ENCODE measurements at places on chromosomes 4 and X. TPM values are rescaled to one million over a fixed set of nuclear protein-coding genes. Genes with fewer than 3 reads are reported as not detected.

The PRRG3 gene
- total RNA-seq, result 2.0 TPM

The SMIM9 gene
- not detected for total RNA-seq

The CD38 gene
- 0.68 TPM for total RNA-seq

The ATP1B4 gene
- 0.35 TPM for total RNA-seq

The PABPC5 gene
- 0.39 TPM for total RNA-seq

The GABRG1 gene
- not detected for total RNA-seq

The BEND4 gene
- 0.19 TPM for total RNA-seq

The POU3F4 gene
- not detected for total RNA-seq

DNA sequence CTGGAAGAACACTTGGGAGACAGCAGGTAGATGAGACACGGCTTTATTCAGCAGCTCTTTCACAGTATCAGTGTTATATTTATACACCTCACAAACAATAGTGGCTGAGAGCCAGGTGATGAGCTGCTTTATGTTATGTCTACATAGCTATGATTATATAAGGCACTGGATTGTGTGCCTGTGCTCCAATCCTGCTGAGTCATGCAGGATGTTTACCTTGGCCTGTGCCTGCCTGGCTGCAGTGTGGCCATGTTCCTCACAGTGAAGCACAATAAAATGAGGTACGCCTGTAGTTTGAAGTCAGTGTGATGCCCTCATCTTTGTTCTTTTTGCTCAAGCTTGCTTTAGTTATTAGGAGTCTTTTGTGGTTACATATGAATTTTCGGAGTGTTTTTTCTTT, 31.3 kb downstream of the CXCL13 start:
- DNase-seq, result no peak

GRCh38 chrX:131067216-131067615, 9.1 kb downstream of the ARHGAP36 start:
- no peak for DNase-seq

DNA sequence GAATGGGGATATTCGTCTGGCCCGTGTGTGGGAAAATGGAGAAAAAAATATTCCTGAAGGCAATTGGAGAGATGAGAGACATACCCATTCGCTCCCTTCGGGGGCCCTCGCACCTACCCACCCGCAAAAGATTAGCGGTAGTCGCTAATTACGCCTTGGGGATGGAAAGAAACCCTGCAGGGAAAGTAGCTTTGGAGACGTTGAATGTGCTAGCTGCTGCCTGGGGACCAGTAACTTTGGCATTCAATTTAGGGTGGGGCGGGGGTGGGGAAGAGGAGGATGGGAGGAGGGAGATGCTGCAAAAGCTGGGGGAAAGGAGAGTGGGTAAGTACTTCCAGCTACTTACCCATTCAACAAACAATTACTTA, 407 bp upstream of the ZC4H2 start:
- DNase-seq, result no peak

DNA sequence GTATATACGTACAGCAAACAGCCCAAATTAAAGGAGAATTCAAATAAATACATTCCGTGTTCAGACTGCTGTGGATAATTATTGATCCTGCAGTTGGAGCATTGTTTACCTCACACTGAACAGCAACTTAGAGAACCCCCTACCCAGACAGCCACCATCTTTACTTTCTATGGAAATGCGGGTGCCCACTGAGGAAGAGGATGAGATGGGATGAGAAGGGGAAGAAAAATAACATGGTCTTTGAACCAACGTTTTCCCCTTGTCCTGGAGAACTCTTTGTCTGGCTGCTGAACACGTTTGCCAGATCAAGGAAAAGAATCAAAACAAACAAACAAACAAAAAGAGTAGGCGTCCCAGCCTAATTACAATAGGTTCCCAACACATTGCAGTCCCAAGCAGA, 1.5 kb downstream of the TSPAN5 start:
- no peak for DNase-seq

DNA sequence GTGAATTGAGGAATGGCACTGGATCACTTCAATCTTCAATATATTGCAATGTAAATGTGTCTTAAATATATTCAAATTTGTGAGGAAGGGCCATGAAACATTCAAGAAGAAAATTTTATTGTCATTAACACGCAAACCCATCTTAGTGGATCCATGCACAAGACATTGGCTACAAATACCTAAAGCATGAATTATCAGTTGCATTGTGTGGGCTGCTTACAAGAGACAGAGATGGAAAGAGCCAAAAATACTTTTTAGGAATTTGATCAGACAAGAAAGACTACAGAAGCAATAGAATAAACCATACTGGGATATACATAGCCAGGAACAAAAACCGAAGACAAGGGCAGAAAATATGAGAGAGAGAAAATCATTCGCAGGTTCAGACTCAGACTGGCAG, 616.2 kb upstream of the GRIA3 start:
- DNase-seq, result no peak

GRCh38 chrX:131792789-131793462, 230.2 kb upstream of the STK26 start:
- peak; percentile 17 for DNase-seq

DNA sequence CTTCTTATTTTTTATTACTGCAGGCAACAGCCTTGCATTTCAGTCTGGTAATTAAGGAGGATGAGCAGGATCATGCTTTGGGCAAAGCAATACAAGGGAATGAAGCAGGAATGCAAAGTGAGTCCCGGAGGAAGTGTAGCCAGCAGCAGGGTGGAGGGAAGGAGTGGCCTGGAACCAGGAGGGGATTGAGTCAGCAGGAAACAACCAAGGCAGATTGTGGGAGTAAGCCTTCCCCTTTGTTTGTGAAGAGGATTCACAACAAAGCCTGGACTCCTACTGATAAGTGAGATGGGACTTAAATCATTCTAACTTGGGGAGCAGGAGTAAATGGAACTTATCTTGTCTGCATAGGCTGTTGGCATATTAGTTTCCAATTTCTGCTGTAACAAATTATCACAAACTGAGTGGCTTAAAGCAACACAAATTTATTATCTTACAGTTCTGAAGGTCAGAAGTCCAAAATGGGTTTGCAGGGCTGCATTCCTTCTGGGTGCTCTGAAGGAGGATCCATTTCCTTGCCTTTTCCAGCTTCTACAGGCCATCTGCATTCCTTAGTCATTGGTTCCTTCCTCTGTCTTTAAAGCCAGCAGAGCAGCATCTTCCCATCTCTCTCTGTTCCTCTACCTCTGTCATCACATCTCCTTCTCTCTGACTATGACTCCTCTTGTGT, 93.2 kb upstream of the AP1S2 start:
- DNase-seq, result no peak

GRCh38 chr4:11408233-11408967, 20.3 kb downstream of the HS3ST1 start:
- no peak for DNase-seq

GRCh38 chr4:31442236-31442635, 722.1 kb downstream of the PCDH7 start:
- DNase-seq, result no peak

DNA sequence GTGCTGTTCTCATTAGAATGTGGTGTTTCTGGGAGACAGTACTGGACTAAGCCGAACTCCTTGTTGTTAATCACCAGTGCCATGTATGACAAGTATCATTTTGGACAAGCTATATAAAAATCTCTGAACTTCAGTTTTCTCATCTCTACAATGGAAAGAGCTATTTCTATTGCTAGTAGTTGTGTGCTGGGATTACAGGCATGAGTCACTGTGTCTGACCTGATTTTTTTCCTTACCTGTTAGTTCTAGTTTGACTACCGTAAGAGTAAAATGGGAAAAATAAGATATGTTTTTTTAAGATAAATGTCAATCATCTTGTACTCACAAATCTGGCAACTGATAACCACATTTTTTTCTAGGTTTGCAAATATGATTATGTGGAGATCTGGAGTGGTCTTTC, 192.3 kb downstream of the TLL1 start:
- DNase-seq, result no peak

GRCh38 chr4:83316459-83317165, 18.0 kb downstream of the HPSE start:
- DNase-seq, result no peak

DNA sequence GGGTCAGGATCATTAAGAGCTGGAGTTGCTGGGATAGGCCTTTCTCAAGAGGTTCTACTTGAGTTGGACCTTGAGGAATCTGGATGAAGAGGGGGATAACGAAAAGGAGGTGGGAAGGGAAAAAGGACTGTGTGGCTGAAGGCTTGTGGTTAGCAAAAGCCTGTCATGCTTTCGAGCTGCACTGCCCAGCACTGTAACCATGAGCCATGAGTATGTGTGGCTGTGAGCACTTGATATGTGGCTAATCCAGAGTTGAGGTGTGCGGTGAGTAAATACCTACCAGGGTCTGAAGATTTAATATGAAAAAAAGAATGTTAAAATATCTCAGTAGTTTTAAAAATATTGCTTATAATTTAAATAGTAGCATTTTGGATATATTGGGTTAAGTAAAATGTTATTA, 11.4 kb downstream of the TMEM165 start:
- no peak for DNase-seq

Measured in heart right ventricle (tissue), 16 donors.